ENCODE measurements at places on chromosomes 16 and 17.

- peak overlapping the region; percentile 89 for H3K4me3 ChIP-seq
- no peaks in the 10 kb centered on the region for H3K27me3 ChIP-seq
- peaks cover 66% of the 10 kb centered on the region for H3K4me1 ChIP-seq
Observed at GRCh38 chr16:30570636-30571444, 674 bp downstream of the ZNF688 start.

- H3K4me1 ChIP-seq = peaks cover 30% of the 10 kb centered on the region
- H3K4me3 ChIP-seq = no peak overlapping the region
- no peak overlapping the region for H3K27ac ChIP-seq
- no peaks in the 10 kb centered on the region for H3K27me3 ChIP-seq
- no peak for DNase-seq
- no peaks in the 10 kb centered on the region for H3K36me3 ChIP-seq
Observed at GRCh38 chr16:56259425-56259779, 68.1 kb downstream of the GNAO1 start.

- peak overlapping the region; percentile 37 for H3K27ac ChIP-seq
- no peak overlapping the region for H3K4me3 ChIP-seq
- no peaks in the 10 kb centered on the region for H3K27me3 ChIP-seq
- DNase-seq = no peak
Observed at GRCh38 chr16:88819126-88819525, 7.4 kb upstream of the APRT start.

- peaks cover 27% of the 10 kb centered on the region for H3K4me1 ChIP-seq
- peaks cover 77% of the 10 kb centered on the region for H3K36me3 ChIP-seq
- H3K27ac ChIP-seq = peak within 1 kb of the TSS; percentile 89
- DNase-seq = no peak
- H3K4me3 ChIP-seq = peak within 1 kb of the TSS; percentile 77
Observed at GRCh38 chr17:42122371-42123303, at the start of gene HSPB9. Gene HSPB9 (plus strand): TSS chr17:42122804. CDS start chr17:42122851, 47 bp downstream.

DNA sequence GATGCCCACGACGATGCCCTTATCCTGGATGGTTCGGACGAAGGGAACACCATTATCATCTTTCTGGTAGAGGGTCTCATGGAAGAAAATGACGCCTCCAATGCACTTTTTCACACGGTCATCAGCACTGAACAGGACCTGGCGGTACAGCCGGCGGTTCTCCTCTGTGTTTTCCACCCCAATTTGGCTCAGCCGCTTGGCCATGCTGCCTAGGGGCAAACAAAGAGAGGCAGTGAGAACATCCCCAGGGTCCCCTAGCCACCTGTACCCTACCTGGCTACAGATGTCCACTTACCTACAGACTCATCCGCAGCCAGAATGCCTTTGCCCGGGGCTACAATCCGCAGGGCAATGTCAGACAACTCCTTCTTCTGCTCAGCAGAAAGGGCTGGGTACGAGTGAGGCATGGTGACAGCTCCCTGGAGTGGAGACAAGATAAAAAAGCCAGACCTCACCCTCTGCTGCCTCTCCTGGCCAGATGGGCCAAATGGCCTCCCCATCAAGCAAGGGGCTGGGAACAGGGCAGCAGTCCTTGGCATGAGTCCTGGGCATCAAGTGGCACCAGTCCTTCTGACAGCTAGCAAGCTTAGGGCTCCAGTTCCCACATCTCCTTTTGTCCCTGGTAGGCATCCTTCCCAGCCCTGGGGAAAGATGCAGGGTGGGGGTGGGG is 1.4 kb downstream of the ALDOC start:
- no peak overlapping the region for H3K27ac ChIP-seq
- peaks cover 44% of the 10 kb centered on the region for H3K4me1 ChIP-seq
- no peak for DNase-seq
- no peak overlapping the region for H3K4me3 ChIP-seq
- no peaks in the 10 kb centered on the region for H3K27me3 ChIP-seq
- peaks cover 71% of the 10 kb centered on the region for H3K36me3 ChIP-seq
